ENCODE measurements at places on chromosomes 3 and 15. TPM values are rescaled to one million over a fixed set of nuclear protein-coding genes. Genes with fewer than 3 reads are reported as not detected.

DNA sequence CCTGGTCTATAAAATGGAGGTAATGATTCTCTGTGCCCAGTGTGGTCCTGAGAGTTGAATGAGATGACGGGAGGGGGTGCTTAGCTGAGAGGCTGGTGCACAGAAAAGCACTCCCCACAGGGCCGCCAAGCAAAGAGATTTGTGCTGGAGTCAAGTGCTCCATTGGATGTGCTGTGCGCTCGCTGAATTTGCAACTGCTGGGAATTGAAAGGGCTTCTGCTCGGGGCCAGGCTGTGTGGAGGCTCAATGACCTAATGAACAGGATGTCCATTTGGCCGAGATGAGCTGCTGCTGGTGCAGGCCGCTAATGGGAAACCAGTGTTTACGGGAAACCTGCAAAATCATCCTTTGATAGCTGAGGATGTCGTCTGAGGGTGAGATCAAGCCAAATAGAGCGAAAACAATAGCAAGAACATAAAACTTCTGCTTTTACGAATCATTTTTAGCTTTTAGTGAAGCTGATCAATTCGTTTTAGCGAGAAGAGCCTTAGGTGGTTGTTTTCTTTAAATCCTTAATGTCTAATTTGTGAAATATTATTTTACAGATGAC, 211.7 kb downstream of the GABRG3 start:
- no peak for DNase-seq

- peak; percentile 68 for DNase-seq
Observed at GRCh38 chr3:196108075-196108743, 26.3 kb upstream of the TFRC start.

GRCh38 chr3:59277816-59278215, 228.0 kb upstream of the CFAP20DC start:
- no peak for DNase-seq

GRCh38 chr15:83380682-83381081, 66.5 kb upstream of the SH3GL3 start:
- no peak for DNase-seq

DNA sequence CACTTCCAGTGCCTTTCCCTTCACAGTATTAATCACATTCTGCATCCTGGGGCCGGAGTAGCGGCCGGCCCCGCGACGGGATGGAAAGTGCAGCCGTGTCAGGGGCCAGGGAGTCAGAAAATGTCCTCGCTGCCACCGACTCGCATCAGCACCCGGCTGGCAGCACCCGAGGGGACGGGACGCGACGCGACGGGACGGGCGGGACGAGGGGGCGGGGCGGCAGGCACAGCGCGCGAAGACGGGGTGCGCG, 353 bp downstream of the ATG3 start:
- DNase-seq, result no peak

- DNase-seq, result peak; percentile 73
Observed at GRCh38 chr15:40358471-40359353, 693 bp downstream of the DISP2 start.

- no peak for DNase-seq
Observed at GRCh38 chr3:141104151-141104821, 53.1 kb downstream of the SPSB4 start.

GRCh38 chr3:55521738-55522421, 34.8 kb upstream of the WNT5A start:
- no peak for DNase-seq

DNA sequence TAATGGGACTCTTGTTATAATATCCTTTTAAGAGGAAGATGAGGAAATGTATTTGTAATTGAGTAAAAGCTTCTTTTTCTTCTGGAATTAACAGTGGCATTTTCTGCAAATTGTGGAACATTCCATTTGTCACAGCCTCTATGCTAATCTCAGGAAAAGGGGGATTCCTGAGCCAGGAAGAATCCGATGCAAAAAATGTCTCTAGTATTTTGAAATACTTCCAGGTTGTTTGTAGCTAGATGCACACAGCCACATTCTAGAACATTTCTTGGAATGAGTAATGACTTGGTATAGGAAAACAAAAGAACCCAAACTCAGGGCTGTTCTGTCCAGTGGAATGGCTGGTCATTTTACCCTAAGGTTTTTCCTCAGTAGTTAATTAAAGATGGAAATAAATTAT, 98.5 kb upstream of the SLC2A2 start:
- no peak for DNase-seq

- DNase-seq, result no peak
Observed at GRCh38 chr15:93974804-93975481, 256.4 kb upstream of the MCTP2 start.

- DNase-seq, result no peak
Observed at GRCh38 chr3:194728986-194729385, 43.3 kb downstream of the FAM43A start.

DNA sequence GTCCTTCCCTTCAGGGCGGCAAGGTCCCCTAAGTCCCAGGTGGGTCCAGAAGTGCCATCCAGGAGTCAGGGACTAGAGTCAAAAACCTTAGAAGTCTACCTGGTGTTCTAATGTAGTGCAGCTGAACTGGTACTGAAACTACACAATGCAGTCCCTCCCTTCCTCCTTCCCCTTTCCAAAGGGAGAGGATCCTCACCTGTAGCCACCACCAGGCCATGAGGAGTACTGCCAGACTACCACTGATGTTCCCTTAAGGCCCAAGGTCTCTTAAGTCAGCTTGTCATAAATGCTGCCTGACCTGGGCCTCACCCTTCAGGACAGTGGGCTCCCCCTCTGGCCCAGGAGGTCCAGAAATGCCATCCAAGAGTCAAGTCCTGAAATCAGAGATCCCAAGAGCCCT, 98.9 kb downstream of the ULK4 start:
- DNase-seq, result no peak

GRCh38 chr3:138477801-138478200, 43.4 kb downstream of the ESYT3 start:
- DNase-seq, result no peak

GRCh38 chr3:151800431-151800830, 13.5 kb upstream of the AADAC start:
- DNase-seq, result no peak

GRCh38 chr15:80989081-80989517, 520 bp downstream of the MESD start:
- DNase-seq, result no peak

DNA sequence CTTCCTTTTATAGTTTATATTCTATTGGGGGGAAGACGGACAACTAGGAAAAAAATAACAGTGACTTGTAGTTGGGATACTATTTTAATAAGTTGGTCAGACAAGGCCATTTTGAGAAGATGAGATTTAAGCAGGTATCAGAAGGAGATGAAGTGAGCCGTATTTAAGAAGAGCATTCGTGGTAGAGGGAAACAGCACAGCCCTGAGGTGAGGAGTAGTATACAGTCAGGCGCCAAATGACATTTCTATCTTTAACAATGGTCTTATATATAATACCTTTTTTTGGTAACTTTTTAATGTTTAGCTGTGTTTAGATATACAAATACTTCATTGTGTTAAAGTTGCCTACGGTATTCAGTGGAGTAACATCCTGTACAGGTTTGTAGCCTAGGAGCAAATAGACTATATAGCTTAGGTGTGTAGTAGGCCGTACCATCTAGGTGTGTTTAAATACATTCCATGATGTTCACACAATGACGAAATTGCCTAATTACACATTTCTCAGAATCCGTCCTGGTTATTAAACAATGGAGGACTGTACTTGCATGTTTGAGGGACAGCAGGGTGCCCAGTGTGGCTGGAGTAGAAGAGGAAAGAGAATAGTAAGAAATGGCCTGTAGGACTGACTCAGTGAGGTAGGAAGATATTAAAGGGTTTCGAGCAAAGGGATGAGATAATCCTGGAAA, 1.6 kb downstream of the NKTR start:
- DNase-seq, result no peak

DNA sequence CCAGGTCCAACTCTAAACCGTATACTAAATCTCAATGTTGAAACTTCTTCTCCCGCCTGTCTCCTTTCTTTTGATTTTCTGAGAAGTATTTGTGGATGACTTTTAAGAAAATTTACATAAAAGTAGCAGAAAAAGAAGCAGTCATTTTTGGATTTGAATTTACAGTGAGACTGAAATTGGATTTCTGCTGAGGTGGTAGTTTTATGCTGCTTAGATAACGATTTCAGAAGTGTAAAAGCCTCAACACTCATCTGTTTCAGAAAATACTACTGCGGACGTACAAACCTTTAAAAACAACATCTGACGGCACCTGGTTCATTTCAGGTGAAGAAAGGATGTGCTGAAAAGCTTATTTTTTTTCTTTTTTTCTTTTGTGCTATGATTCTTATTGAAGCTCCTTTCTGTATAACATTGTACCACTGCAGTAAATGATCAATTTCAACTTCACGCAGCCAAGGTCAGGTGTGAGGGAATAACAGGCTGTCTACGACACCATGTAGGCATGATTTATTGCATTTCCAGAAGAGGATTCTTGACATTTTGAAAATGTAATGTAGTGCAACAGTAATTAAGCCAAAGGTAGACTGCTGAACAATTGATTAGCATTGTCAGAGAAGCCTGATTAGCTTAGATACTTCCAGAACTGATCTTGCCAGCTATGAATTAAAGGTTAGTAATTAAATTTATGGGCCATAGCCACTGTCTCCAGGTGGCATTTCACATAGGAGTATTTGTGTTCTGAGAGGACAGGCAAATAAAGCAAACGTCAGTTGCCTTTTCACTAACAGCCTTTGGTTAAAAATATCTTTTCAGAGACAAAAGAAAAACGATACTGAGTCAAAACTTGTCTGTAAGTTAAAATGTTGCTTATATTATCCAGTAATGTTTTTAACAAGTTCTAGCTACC, 134.6 kb upstream of the KBTBD8 start:
- no peak for DNase-seq

DNA sequence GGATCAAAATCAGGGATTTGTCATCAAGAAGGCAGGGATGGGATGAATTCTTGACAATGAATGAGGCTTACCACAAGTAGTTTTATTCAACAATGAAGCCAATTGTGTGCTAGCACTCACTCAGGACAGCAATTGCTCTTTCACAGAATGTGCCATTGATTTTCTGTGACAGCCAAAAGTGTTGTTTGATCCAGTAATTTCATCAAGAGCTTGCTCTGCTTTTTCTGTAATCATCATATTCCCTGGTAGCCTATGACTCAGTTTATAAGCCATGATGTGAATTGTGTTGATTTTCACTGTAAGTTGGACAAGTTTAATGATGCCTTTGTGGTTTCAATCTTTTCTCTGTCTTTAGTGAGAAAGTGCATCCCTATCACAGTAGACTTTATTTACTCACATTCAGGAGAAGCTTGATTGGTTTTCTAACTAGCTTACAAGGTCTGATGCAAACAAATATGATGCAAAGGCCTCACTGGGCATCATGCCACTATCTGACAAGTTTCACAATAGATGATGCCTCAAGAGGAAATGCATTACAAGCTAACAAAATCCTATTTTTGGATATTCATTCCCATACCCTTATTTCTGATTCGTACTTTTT, 13.6 kb upstream of the CSRNP1 start:
- DNase-seq, result no peak

DNA sequence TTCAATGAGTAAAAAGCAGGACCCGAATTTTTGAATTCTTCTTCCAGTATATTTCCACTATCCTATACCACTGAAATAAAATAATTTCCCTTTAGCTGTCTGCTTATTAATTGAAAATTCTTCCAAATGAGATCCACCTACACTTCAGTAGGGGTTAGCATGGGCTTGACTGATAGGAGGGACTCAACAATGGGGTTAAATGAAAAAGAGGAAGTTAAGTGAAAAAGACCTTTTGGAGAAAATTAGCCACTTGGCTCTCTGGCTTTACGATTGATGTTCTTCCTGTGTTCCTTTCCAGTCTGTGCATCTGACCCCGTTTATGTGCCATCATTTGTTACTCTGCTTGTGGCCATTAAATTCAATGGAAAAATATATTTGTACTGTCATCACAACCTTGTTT, 54.0 kb upstream of the GCNT3 start:
- DNase-seq, result no peak

DNA sequence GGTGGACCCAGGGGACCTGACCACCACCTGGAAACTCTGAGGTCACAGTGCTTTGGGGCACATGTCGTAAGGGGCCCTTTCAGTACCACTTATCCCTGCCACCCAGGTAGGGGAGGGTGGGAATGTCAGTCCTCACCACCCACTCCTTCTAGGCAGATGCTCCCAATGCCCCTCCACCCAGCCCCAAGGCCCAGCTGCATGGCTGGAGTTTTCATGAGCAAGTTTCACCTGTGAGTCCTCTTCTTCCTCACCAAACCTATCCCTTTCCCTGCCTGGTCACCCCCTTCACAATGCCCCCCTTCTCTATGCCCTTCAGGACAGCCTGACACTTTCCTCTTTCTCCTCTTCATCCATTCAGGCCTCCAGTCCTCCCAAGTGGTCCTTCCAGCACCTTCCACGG, 9.8 kb downstream of the FAM174B start:
- no peak for DNase-seq

DNA sequence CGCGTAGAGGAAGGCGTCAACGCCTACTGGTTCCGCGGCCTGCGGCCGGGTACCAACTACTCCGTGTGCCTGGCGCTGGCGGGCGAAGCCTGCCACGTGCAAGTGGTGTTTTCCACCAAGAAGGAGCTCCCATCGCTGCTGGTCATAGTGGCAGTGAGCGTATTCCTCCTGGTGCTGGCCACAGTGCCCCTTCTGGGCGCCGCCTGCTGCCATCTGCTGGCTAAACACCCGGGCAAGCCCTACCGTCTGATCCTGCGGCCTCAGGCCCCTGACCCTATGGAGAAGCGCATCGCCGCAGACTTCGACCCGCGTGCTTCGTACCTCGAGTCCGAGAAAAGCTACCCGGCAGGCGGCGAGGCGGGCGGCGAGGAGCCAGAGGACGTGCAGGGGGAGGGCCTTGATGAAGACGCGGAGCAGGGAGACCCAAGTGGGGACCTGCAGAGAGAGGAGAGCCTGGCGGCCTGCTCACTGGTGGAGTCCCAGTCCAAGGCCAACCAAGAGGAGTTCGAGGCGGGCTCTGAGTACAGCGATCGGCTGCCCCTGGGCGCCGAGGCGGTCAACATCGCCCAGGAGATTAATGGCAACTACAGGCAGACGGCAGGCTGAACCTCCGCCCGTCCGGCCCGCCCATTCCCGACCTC, 4.1 kb downstream of the ISLR2 start:
- no peak for DNase-seq

GRCh38 chr15:52085299-52085698, 27.3 kb downstream of the BCL2L10 start:
- DNase-seq, result no peak

GRCh38 chr15:88036154-88036839, 220.2 kb downstream of the NTRK3 start:
- no peak for DNase-seq

DNA sequence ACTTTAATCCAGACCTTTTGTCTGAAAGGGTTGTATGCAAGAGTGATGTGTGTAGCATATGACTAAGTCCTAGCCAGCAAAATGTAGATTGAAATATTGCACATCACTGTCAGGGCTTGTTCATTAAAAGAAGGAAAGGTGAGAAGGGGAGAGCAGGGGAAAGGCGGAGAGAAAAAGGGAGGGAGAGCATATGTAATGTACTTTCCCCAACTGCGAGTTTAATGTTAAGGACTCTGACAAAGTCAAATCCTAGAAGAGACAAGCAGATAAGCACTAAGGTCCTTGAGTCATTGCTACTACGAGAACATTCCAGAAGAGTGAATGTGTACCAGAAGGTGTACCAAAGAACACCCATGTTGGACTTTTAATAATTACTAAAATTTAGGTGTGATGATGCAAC, 1336.7 kb downstream of the NSUN3 start:
- DNase-seq, result no peak

Gene PRR23C
- not detected for total RNA-seq

Gene VPS33B
- total RNA-seq, result 22.7 TPM

Gene GP9
- not detected for total RNA-seq

Gene RASL12
- 29.7 TPM for total RNA-seq

Gene TNFAIP8L3
- total RNA-seq, result 10.0 TPM

Gene ANKRD63
- total RNA-seq, result not detected

Gene TP63
- 0.57 TPM for total RNA-seq
